ELR (cell line): ENCODE measurements at places on chromosomes 12 and 14.

DNA sequence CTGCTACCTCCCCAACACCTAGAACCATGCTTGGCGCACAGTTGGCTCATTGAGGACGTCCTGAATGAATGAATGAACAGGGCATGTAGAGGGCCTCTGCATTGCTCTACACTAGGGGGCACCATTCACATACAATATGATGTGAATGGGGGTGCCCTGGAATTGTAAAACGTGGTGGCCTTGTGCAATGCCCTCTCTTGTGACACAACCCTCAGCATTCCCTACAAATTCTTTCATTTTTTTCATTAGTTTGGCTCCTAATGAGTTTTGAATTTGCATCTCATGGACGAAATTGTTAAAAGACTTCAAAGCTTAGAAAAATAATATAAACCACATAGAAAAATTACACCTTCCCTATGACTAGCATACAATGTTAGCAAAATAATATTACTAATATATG is 2.3 kb upstream of the DIO2 start:
- peak; percentile 76 for DNase-seq

DNA sequence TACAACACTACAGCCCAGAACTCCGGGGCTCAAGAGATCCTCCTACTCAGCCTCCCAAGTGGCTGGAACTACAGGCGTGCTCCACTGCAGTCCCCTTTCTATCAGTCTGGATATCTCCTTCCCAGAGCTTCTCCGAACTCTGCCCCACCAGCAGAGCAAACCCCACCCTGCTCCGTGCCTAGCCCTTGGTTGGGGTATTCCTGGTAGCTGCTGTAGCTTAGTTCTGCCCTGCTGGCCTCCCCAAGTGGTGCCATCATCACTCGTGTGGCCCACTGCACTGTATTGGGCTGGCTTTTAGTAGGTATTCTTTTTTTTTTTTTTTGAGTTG is 9.5 kb downstream of the HSP90AA1 start:
- no peak for DNase-seq

GRCh38 chr12:64180951-64181350 is 41.1 kb downstream of the KICS2 start:
- peak; percentile 87 for DNase-seq

DNA sequence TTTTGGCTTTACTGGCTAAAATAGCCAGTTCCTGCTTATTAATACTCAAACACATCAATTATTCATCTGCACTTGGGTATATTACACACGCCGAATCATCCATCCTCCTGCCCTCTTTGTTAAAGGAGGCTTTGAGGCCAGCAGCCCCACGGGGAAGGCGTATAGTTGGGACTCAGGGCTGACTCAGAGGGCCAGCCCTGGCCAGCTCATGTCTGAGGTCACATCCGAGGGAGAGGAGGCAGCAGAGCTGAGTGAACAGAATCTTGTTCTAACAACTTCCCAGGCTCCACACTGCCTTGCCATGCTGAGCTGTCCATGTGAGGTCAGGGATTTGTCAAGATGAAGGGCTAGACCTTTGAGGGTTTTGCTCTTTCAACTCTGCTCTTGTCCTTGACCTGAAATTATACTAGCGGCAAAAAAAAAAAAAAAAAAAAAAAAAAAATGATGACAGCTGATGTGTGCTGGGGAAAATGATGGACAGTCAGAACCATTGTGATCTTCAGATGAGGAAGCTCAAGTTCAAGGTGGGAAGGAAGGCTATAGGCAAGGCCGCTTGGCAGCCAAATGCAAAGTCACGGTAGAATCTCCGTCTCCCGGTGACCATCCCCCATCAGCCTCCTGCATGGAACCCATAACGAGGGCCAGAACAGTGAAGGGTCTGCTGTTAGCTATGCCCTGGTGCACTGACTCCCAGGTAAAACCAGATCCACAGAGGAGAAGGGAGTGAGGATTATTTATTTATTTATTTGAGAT is 12.5 kb upstream of the MARK3 start:
- peak; percentile 100 for DNase-seq

DNA sequence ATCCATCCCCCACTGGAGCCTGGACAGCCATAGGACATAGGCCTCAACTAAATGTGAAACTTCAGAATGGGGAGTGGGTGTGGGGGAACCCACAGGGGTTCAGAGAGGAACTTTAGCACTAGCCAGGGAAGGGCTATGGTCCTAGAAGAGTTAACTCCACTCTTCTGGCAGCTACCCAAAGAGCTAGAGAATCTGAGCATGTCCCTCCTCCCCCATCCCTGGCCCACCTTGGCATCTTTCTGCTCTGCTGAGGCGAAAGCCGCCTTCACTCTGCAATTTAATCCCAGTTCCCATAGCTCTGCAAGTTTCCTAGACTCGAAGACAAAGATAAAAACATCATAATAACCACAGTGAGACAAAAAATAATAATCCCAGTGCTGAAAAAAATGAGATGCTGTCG is 214.7 kb upstream of the RTL1 start:
- DNase-seq = no peak

- DNase-seq = no peak
These were observed 8.7 kb downstream of the RFC5 start for GRCh38 chr12:118025168-118025567.

- DNase-seq = peak; percentile 90
These were observed 3.9 kb downstream of the DDN start for GRCh38 chr12:48995086-48995879.

DNA sequence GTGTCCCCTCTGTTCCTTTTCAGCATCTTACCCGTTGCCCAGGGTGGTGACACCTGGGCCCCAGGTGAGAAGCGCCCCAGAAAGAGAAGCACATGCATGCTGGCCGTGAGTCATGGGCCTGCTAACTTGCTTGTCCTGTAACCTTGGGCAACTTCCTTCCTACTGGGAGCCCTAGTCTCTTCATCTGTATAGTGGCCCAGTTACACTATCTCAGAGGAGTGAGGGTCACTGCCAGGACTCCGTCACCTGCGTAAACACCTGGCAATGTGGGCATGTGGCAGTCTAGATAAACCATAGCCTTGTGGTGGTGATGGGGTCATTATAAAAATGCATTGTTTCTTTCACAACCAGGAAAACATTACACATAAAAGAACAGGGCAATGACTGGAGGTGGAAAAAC is 125.2 kb downstream of the SLC25A47 start:
- no peak for DNase-seq

GRCh38 chr12:111645433-111645832 is 40.3 kb downstream of the BRAP start:
- DNase-seq = peak; percentile 76

DNA sequence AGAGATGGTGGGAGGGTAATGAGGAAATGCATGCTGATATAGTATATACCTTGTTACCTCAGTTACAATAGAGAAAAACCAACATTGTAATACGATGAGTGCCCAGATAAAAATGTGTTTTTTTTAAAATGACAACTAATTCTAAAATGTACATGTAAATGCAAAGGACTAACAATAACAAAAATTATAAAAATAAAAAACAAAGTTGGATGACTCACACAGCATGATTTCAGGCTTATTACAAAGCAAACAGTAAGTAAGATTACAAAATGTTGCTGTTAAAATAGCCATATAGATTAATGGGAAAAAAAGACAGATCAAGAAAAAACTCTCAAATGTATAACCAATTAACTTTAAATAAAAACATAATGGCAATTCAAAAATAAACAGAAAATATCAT is 1099.4 kb downstream of the FSCB start:
- no peak for DNase-seq

DNA sequence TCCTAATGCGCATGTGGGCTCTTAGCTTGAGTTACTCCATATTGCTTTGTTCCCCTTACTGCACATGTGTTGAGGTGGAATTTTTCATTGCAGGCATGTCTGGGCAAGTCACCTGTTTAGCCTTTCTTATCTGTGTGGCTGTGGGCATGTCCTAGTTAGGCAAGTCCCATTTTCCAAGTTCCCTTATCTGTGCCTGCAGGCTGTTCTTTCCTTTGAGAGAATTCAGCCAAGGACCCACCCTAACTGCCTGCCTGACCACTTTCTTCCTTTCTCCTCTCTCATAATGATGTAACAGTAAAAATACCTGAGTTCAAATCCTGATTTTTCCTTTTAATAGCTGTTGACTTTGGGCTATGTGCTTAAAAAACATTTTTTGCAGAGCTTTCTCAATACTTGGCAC is 870.6 kb downstream of the NRXN3 start:
- DNase-seq = no peak

DNA sequence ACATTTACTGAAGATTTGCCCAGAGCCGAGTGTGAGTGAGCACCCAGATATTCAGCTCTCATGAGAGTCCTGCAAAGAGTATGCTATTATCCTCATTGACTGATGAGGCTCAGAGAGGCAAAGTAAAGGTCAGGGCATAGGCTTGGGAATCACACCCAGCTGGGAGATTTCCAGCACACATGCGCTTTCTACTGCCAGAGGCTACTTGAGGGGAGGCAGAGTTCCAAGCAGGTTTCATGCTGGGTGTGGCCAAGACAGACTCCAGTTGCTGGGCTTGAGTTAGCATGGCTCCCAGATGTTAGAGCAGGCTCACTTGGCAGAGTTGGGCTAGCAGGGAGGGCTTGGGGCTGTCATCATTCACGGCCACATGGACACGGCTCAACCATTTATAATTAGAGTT is 14.4 kb upstream of the FAM181A start:
- DNase-seq = no peak

- peak; percentile 57 for DNase-seq
These were observed 22.4 kb downstream of the RXYLT1 start for GRCh38 chr12:63802012-63802608.

- no peak for DNase-seq
These were observed 110.4 kb downstream of the DAD1 start for GRCh38 chr14:22478670-22479069.

GRCh38 chr12:92544322-92544721 is 158.5 kb upstream of the PLEKHG7 start:
- DNase-seq = no peak

DNA sequence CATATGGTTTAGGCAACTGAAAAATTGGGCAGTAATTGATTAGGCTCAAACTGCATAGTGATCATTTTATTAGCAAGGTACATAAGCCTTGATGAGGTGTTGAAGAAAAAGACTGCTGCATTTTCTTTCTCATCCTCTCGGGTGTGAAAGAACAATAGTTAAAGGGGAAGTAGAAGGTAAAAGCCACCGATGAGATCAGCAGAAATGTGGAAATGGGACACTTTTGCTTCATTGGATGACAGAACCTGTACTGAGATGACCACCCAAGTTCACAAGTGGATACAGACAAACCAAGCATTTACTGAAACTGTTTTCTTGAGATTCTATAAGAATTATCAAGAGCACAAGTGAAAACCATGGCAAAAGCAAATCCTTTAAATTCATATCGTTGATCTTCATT is 184.0 kb downstream of the TMX1 start:
- DNase-seq = no peak

DNA sequence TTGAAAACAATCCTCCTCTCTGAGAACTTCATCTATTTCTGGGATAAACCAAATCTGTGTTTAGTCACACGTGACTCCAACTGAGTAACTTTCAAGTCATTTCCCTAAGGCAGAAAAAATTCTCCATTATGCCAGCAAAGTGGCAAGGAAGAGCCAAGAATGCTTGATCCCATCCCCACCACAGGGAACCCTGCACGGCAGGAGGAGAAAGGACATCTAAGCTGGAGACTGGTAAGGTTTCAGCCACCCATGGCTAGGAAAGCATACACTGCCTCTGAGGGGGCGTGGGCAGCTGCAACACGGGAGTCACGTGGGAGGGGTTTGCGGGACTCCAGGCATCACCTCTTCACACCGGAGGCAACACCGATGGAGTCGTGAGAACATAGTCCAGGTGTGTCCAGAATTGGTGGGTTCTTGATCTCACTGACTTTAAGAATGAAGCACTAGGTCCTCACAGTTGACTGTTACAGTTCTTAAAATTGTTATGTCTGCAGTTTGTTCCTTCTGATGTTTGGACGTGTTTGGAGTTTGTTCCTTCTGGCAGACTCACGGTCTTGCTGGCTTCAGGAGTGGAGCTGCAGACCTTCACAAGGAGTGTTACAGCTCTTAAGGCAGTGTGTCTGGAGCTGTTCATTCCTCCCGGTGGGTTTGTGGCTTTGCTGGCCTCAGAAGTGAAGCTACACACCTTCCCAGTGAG is 2.7 kb upstream of the SIVA1 start:
- DNase-seq = peak; percentile 75
